ENCODE measurements at places on chromosomes 5 and 9.

DNA sequence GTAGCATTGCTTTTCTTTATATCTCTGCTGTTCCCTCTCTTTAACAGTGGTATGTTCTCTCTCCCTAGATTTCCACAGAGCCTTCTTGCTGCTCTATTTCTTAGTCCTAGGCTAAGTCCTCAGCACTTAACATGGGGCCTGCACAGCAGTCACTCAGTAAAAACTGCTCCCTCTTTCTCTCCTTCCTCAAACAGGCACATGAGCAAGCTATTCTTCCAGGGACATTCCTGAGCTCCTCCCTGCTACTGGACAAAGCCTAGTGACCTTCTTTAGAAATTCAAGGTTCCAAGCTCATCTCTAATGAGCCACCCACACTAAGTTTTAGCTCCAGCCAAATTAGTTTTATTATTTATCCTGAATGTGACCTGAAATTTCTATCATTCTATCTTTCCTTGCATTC, 39.5 kb downstream of the TRIM32 start:
- DNase-seq = no peak

DNA sequence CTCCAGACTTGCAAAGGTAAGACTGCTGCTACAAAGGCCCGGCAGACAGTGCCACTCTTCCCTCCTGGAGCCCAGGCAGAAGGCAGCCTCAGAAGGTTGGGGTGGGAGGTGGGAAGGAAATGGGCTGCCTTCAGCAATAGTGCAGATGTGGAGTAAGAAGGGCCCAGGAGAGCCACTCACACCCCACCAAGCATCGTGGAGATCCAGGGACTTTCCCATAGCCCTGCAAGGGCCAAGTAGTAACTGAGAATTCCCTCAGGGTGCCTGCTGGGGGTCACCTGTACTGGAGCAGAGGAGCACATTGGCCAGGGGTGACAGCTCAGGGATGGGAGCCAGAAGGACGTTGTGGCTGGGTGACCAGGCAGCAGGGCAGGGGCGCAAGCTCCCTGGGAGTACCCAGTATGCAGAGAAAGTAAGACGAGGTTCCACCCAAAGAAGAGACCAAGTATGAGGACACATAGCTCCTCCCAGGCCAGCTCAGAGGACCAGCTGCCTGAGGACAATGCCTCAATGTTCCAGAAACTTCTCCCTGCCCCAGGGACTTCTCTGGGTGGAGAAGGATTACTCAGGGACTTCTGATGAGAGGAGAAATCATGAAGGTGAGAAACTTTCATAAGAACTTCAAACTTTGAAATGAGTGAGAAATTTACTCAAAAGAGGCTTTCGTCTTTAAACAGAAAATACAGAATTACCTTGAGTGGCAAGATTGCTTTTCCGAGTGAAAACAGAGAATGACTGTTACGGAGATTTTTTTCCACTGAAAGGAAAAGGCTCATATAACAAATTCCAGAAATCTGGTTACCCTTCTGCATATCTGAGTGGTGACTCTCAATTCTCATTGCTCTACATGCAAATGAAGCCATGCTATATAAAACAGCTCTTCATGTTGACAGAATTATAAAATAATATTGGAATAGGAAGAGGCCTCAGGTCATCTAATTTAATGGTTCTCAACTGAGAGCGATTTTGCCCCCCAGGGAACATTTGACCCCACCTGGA, 87.9 kb upstream of the TRIO start:
- no peak for DNase-seq

- no peak for DNase-seq
Measured at GRCh38 chr9:133440874-133441273, 18.7 kb downstream of the ADAMTS13 start.

DNA sequence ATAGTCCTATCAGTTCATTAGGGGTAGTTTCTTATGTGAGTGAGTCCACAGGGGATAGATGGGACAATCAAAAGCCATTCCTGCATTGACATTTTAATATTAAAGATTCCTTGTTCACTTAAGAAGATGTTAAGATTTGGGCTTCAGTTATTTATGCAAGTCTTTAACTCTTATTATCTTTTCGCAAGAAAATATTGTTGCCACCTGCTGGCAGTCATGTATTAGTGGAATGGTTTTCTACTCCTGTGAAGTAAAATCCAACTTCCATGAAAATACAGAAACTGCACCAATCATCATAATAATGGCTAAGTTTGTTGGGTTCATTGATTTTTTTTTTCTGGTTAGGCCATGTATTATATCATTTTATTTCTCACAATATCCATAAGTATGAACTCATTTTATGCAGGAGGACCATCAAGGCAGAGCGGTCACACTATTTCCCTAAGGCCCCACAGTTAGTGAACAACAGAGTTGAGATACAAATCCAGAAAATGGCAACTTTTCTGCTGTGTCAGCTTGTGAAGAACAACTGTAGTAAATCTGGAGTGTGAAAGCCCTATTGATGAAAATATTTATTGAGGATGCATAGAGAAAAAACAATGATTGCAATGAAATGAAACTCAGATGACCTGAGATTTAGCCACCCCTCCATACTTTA, 88.5 kb upstream of the TXNDC8 start:
- DNase-seq = peak; percentile 30

DNA sequence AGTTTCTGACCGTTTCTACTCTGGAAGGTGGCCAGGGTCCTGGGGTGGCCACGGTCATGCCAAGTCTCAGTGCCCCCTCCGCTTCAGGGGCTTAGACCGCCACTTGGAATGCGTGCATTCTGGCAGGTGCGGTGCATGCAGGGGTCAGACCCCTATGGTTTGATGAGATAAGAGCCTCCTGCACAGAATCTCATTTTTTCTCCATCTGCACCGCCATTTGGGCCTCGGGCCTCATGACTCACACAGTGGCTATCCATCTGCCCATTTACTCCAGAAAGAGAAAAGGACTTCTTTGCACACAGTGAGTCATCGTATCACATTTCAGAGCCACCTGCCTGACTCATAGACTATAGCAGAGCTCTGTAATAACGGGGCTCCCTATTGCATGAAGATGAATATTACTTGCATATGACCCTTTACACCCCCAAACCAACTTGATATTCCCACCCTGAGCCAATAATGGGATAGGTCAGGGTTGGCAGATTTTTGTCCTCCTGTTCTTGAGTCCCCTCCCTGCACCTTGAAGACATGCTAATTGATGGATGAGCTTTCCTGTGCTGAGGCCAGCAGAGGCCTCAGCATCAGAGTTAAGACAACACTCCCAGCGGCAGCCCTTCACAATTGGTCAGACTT, 157.4 kb downstream of the NR3C1 start:
- no peak for DNase-seq

DNA sequence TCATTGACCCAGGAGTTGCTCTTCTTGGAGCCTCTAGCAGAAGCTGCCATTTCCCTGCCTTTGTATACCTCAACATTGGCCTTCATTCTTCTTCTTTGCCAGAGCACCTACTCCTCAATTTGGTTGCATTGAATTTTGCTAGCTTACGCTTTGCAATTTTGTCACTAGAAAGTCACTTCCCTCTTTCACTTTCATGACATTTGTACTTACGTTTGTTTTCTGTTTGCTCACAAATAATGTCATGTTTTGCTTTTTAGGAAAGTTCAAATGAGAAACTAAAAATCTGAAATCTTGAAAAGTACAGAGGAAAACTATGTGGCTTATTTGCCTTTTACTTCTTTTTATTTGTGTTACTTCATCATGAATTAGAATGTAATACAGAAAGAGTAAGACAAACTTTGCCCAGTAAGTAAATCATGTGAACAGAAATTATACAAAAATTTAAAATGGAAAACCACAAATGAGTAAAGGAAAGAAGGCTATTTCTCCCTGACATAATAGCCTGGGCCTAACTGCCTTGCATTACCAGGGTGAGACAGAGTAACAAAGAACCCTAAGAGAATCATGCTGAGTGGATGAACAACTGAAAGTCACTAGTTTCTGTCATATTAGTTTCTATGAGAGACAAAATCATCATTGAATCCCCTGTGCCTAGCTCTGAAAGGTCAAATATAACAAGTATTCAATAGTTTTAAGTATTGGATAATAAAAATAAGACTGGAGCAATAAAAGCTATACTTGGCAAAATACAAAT, 7.4 kb upstream of the IFNA1 start:
- peak; percentile 6 for DNase-seq

- peak; percentile 60 for DNase-seq
Measured at GRCh38 chr5:143775258-143775657, 36.7 kb upstream of the HMHB1 start.

GRCh38 chr5:87845734-87846133, 422.9 kb downstream of the TMEM161B start:
- DNase-seq = no peak

DNA sequence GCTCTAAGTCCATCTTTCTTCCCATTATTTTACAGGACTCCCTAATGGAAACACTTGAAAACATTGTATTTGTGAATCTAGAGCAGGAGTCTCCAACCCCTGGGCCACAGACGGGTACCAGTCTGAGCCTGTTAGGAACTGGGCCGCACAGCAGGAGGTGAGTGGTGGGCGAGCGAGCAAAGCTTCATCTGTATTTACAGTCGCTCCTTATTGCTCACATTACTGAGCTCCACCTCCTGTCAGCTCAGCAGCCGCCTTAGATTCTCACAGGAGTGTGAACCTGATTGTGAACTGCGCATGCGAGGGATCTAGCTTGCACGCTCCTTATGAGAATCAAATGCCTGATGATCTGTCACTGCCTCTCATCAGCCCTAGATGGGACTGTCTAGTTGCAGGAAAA, 111.0 kb downstream of the MED27 start:
- no peak for DNase-seq

DNA sequence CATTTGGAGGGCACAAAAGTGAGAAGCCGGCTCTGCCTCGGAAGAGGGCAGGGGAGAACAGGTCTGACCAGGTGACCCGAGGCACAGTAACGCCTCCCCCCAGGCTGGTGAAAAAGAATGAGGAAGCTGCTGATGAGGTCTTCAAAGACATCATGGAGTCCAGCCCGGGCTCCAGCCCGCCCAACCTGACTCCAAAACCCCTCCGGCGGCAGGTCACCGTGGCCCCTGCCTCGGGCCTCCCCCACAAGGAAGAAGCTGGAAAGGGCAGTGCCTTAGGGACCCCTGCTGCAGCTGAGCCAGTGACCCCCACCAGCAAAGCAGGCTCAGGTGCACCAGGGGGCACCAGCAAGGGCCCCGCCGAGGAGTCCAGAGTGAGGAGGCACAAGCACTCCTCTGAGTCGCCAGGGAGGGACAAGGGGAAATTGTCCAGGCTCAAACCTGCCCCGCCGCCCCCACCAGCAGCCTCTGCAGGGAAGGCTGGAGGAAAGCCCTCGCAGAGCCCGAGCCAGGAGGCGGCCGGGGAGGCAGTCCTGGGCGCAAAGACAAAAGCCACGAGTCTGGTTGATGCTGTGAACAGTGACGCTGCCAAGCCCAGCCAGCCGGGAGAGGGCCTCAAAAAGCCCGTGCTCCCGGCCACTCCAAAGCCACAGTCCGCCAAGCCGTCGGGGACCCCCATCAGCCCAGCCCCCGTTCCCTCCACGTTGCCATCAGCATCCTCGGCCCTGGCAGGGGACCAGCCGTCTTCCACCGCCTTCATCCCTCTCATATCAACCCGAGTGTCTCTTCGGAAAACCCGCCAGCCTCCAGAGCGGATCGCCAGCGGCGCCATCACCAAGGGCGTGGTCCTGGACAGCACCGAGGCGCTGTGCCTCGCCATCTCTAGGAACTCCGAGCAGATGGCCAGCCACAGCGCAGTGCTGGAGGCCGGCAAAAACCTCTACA, 11.8 kb downstream of the QRFP start:
- DNase-seq = no peak

DNA sequence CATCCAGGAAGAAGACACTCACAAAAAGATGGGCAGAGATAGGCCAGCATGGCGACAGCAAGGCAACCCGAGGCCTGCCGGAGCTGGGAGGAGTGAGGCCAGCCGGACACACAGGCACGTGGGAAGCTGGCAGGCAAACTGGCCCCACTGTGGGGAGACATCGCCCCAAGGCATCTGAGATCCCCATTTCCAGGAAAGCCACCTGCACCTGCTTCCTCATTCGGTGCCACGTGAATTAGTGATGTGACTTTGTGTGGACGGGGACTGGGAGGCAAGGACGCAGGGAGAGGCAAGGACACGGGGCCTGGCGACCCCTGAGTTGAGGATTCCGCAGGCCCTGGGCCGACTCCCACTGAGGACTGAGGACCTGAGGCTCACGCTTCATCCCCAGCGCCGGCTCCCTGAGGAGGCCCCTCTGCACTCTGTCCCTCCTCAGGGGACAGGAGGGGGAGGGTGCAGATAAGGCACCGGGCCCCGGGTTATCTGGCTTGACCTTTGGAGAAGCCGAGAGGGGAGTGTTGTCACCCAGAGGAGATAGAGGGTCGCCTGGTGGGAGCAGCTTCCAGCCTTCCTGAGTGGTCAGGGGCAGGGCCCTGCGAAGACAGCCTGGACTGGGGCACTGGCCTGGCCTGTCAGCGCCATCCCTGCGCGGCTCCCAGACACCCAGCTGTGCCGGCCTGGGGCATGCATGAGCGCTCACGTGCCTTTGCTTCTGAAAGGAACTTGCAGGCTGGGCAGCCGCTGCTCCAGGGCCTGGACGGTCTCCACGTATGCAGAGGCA, 39.7 kb downstream of the NDUFS6 start:
- DNase-seq = no peak

DNA sequence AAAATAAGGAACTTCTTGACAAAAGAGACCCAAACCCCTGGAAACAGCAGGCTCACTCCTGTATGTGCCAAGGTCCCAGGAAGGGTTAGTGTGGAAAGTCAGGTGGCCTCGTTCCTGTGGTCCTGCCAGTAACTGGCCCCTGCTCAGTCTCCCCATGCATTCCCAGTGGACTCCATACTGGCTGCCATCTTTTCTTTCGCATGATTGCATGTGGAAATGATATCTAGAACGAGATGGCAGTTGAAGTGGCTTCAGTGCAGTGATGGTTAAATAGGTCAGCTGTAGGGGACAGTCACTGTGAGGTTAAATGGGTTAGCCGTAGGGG, 30.4 kb downstream of the AHRR start:
- no peak for DNase-seq

DNA sequence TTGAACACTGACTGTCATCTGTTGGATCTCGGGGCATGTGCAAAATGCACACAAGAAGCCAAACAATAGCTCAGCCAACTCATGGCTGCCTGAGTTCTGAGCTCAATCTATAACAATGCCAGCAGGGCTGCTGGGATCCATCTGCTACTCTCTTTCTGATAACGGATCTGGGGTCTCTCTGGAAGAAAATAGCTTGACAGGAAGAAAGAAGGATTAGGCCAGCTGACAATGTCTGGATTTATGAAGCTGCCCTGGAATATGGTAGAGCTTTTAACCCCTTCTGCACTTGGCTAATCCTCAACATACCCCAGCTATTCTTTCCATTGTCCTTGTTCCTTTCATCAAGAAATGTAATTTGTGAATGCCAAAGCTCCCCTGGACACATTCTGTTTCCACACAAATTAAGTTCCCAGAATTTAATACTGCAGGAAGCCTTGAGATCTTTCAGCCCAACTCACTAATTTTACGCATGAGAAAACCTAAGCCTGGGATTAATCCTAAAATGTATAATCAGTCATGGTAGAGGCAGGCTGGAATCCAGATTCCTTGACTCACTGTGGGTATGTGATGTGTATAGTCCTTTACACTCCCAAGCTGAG, 62.7 kb upstream of the PCA3 start:
- DNase-seq = no peak

DNA sequence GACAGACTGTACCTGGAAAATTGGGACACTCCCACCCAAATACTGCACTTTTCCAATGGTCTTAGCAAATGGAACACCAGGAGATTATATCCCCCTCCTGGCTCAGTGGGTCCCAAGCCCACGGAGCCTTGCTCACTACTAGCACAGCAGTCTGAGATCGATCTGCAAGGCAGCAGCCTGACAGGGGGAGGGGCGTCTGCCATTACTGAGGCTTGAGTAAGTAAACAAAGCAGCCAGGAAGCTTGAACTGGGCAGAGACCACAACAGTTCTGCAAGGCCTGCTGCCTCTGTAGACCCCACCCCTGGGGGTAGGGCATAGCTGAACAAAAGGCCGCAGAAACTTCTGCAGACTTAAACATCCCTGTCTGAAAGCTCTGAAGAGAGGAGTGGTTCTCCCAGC, 260.0 kb upstream of the ST8SIA4 start:
- no peak for DNase-seq

Measured in hematopoietic multipotent progenitor cell treated with erythropoietin and hydrocortisone succinate and interleukin-3 and kit ligand, for 6 days (in vitro differentiated cells).